ENCODE measurements at places on chromosomes 12 and 14.

GRCh38 chr12:108865169-108865568 lies 7.8 kb upstream of the SSH1 start:
- no peak for DNase-seq

- peak; percentile 3 for DNase-seq
Observed at GRCh38 chr12:53568809-53569557, 57.2 kb downstream of the ATF7 start.

DNA sequence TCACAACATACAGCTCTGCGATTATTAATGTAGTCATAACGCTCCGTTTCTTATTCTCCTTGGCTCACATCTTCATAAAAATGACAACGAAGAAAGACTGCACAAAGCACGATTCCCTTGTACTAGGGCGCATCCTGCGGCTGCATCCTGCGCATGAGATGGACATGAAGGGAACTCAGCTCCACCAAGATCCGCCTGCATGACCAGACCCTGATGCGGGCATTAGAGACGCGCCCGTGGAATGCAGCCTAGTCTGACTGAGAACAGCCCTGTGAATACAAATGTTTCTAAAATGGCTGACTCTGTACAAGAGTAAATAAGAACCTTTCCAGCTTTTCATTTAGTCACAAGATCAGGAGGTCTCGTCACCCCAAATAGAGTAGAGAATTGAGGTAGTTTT lies 422.2 kb downstream of the NOVA1 start:
- DNase-seq = no peak

GRCh38 chr12:43361031-43361710 lies 190.8 kb downstream of the ADAMTS20 start:
- no peak for DNase-seq

DNA sequence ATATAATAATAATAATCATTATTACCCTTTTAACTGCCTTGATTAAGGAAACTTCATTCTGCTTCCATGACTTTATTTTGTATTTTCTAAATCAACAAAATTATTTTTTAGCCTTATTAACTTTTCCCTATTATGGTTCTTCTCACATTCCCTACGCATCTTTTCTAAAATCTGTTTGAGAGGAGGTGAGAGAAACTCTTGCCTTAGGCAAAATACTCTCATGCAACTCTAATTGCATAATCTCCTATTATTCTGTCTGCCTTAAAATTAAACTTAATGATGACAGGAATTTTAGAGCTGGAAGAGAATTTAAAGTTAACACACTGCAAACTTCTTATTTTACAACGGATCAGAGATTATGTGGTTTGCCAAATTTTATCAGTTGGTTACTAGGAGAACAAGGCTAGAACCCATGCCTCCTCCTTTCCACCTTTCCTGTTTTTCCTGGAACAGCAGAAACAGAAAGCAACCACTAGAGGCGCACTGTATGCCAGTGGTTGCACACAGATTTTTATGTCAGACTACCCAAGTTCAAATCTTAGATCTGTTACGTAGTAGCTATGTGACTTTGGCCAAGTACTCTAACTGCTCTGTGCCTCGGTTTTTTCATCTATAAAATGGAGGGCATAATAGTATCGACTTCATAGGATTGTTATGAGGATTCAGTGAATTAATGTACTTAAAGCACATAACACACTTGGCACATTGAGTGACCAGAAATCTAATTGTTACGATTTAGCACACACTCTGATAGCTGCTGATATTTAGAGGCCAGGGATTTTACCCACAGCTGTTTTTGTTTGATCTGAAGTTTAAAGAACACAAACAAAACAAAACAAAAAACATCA lies 4.3 kb upstream of the BRMS1L start:
- DNase-seq = no peak

GRCh38 chr12:128571906-128572810 lies 251.6 kb downstream of the SLC15A4 start:
- DNase-seq = no peak

GRCh38 chr12:2673966-2674810 lies 120.6 kb upstream of the FKBP4 start:
- DNase-seq = peak; percentile 74

GRCh38 chr14:69657950-69658355 lies 46.6 kb downstream of the SUSD6 start:
- no peak for DNase-seq

GRCh38 chr14:93062890-93063289 lies 52.8 kb downstream of the ITPK1 start:
- no peak for DNase-seq

DNA sequence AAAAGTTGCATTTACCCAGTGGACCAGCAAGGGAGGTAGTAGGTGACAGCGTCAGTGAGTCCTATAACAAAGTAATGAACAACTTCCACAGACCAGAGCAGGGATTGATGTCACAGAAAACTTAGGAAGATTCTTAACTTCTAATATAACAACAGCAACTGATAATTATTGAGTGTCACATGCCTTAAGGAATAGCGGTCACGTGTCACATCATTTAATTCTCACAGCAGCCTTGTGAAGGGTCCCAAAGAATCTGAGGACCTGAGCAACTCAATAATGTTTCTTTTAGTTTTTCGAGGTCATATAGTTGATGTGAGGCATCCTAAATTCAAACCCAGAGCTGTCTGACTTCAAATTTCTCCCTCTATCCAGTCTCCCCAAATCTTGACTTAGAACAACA lies 422.2 kb downstream of the EGLN3 start:
- DNase-seq = no peak

- DNase-seq = no peak
Observed at GRCh38 chr14:99199846-99200653, 71.9 kb downstream of the BCL11B start.

GRCh38 chr12:27747111-27747820 lies 32.8 kb upstream of the KLHL42 start:
- no peak for DNase-seq

- no peak for DNase-seq
Observed at GRCh38 chr12:22250762-22251161, 83.7 kb downstream of the ST8SIA1 start.

GRCh38 chr12:96769400-96769799 lies 137.7 kb upstream of the NEDD1 start:
- no peak for DNase-seq

DNA sequence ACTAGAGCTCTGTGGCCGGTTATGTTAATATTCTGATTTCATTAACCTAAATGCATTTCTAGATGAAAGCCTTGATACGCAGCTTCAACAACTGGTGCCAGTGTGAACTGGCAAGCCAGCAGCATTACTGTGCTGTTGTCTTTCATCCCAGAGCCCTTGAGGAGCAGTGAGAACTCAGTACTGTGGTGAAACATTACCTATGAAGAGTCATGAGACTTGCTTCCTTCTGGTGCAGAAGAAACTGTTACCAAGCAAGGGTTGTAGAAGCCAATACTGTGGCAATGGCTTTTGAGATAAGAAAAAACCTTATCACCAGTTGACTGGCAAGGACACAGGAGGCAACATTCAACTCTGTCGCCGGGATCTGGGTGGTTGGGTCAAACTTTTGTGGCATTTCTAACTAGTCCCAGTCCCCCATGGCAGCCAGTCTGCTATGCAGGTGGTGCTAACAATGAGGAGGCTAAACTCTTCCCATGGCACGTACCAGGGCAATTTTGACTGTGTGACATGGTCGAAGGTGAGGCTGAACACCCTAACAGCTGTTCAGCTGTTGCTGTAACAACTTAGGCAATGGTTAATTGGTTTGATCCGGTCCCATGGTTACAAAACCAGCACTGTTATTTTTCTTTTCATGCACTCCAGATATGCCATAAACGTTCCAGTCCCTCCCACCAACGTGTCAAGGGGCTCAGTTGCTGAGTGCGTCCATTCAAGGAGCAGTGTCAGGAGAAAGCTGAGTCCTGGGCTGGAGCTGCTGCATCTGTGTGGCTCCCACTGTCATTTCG lies 12.6 kb upstream of the LGALS3 start:
- no peak for DNase-seq

DNA sequence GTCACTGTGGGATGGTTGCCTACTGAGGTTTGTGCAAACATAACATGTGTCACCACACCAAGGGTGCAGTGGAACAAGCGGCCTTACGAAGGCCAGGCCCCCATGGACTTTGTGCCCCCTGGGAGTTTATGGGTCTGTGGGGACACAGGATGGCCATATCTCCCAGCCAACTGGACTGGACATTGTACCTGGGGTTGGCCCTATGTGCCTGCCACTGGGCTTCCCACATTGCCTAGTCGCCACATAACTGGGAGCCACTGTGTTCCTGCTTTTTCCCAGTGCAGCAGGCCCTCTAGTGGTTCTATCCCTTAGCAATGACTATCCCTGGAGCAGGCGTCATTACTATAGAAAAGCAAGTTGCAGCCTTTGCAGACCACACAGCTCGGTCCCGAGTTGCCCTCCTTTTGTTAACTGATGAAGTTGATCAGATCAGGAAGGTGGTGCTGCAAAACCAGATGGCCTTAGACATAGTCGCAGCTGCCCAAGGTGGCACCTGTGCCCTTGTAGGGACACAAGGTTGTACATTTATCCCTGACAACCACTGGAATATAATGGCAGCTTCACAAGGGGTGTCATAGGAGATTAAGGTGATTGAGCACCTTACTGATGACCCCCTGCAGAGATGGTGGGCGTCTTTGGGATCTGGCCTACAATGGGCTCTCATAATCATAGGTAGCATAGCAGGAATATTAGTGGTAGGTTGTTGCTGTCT lies 15.2 kb upstream of the RNASE12 start:
- DNase-seq = peak; percentile 72

GRCh38 chr12:67669217-67669933 lies 20.8 kb downstream of the DYRK2 start:
- no peak for DNase-seq

DNA sequence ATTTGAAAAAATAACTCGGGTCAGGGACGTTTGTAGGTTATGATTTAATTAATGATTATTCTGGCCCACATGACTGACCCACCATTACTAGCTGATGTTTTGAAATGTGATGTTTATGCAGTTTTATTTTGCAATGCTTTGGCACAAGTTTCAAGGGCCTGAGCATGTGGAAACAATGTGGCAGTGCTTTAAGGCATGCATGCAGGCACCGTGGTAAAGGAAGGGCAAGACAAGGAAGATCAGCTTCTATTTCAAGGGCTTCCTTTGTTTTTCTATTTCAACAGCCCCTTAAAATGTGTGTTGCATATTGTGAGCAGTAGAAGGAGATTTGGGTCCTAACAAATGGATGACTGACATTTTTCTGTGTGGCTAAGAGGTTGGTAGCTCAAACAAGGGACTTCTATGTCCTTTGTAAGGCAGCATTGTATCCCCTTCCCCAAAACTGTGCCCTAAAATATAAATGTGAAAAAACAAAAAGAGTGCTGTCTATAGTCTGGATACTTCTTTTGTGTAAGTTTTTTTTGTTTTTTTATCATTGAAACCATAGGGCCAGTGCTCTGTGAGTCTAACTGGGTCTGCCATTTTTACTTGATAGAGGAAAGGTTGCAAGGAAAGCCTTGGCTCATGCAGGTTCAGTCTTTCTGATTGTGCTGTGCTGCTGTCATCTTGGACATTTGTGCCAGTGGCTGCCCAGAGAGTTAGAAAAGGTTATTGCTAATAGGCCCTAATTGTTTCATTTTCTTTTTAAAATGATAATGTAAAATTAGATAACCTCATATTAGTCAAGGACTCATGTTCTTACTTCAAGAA lies 103.5 kb downstream of the FGD4 start:
- no peak for DNase-seq
